Fibroblast of skin of left quadriceps (primary cell): ENCODE measurements at places on chromosomes 4 and X.
A peak's percentile ranks its signal among the peaks of the same experiment; 100 is the strongest.

DNA sequence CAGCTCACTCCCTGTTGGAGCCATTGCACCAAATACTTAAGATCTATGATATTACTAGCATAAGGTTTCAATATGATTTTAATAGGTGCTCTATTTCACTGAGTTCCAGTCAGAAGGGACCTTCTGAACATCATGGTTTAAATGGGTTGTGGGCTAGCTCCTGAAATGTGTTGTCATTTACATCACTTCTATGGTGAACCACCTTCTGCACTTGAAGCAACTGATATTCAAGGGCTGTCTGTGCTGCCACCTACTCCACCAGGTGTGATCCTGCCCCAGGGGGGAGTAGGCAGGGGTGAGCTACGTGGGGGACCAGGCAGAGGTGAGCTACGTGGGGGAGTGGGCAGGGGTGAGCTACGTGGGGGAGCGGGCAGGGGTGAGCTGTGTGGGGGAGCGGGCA is 35.2 kb downstream of the RNF175 start:
- DNase-seq: no peak

- DNase-seq: no peak
These were observed 72.2 kb downstream of the ENOX2 start for GRCh38 chrX:130830599-130831346.

GRCh38 chr4:171561419-171561818 is 251.8 kb upstream of the GALNTL6 start:
- no peak for DNase-seq

DNA sequence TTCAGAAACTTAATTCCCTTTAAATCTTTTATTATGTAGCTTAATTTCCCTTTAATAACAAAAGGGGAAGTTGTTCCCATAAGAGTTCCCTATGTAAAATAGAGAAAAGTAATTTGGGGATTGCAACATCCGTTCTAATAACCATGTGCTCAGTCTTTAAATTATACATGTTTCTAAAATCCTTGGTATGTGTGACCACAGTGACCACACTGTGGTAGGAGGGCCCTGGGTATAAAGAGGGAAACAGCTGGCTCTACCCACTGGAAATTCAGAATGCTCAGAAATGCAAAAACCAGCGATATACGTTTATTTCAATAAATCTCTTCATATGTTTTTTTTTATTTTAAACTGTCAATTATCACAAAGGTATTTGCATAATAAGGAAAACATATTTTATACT is 219.1 kb downstream of the FGF13 start:
- DNase-seq: no peak

GRCh38 chrX:23369027-23369426 is 34.4 kb downstream of the PTCHD1 start:
- no peak for DNase-seq

DNA sequence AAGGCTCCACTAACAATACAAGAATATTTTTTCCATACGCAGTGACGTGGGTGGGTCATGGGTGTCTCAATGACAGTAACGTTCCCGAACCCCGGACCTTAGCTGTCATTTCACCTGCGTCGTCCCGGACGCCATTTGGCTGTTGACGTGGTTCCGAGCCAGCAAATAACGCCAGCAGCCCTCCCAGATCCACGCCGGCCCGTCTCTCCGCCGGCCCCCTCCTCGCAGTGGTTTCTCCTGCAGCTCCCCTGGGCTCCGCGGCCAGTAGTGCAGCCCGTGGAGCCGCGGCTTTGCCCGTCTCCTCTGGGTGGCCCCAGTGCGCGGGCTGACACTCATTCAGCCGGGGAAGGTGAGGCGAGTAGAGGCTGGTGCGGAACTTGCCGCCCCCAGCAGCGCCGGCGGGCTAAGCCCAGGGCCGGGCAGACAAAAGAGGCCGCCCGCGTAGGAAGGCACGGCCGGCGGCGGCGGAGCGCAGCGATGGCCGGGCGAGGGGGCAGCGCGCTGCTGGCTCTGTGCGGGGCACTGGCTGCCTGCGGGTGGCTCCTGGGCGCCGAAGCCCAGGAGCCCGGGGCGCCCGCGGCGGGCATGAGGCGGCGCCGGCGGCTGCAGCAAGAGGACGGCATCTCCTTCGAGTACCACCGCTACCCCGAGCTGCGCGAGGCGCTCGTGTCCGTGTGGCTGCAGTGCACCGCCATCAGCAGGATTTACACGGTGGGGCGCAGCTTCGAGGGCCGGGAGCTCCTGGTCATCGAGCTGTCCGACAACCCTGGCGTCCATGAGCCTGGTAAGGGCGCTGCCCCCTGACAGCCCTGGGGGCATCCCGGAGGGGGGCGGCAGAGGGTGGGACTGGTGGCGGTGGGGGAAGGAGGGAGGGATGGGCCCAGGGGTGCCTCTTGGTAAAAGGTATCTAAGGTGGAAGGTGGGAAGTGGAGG is at the start of gene CPE:
Gene CPE (plus strand): TSS at position 264 of the 933 bp plus-strand sequence. CDS start 214 bp downstream, at position 478.
- DNase-seq: peak; percentile 36

- DNase-seq: no peak
These were observed 67.0 kb upstream of the CXCL13 start for GRCh38 chr4:77538574-77539157.

DNA sequence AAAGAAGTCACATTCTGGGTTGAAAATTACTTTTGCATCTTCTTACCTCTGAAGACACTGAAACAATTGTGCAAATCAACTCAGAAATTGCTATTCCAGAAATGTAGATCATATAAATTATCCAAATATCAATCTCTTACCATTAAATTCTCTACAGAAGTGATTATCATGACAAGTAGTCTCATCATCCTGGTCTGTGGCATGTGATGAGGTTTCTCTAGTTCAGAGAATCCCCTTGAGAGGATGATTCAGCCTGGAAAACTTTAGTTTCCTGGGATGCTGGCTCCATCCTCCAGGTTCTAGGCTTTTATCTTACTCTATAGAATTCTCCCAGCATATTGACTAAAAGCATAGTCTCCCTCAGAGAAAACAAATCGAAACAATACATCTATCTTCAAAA is 76.2 kb upstream of the S100G start:
- DNase-seq: peak; percentile 85

DNA sequence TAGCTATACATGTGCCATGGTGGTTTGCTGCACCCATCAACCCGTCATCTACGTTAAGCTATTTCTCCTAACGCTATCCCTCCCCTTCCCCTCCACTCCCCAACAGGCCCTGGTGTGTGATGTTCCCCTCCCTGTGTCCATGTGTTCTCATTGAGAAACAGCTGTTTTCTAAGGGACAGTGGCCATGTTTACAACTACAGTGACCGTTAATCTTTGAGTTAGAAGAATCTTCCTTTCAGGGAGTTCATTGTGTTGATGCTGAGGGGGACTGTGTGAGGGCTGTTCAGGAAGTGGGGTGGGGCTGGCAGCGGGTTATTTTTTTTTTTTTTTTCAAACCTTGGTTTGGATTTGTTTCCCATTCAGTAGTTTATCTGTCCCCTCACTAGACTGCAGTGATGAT is 179.9 kb downstream of the NHS start:
- DNase-seq: no peak

GRCh38 chrX:40646489-40647306 is 663 bp downstream of the CXorf38 start:
- DNase-seq: no peak

GRCh38 chr4:126627255-126627654 is 1005.5 kb upstream of the INTU start:
- peak; percentile 13 for DNase-seq

DNA sequence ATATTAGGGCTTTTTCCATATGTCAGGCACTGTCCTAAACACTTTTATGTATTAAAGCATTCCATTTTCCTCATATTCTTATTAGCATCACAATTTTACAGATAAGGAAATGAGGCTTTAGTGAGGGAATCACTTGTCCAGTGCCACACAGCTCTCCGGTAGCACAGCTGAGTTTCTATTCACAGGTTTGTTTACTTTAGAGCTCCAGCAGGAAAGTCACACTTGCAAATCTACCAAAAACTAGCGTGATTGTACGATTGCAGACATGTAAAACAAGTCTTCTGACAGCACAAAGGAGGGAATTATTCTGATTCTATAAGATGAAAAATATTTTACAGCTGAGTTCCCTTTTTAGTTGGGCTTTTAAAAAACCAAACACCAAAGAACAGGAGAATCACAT is 472.1 kb downstream of the TMA16 start:
- no peak for DNase-seq

DNA sequence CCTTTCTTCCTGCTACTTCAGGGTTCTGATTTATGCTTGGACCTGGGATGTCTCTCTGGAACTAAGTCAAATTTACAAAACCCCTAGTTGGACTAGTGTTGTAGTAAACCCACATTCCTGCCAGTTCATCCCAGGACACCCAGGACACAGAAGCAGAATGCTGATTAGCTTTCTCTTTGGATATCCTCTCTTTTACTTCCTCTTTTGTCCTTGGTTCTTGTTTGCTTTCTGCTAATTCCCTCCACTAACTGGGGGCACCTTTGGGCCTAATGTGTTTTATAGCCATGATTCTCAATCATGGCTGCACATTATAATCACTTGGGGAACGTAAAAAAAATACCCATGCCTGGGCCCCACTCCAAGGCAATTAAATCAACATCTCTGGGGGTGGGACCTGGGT is 42.5 kb downstream of the LANCL3 start:
- DNase-seq: no peak

- DNase-seq: no peak
These were observed 490.4 kb downstream of the CENPC start for GRCh38 chr4:67054896-67055295.

DNA sequence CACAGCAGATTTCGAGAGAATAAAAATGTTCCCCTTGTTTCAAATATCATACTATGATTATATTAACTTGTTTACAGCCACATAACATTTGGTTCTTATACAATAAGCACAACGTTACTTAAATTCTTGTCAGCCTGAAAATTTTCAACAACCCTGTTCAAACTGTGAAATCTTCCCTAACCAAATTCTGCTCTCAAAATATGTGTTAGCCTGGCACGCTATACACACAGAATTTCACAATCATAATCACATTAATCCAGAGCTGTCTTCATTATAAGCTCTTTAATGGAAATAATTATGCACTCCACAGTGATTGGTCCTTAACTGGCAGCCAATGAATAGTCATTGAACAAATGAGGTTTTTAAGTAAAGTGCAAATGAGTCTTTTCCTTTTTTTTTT is 7.3 kb upstream of the PRSS12 start:
- DNase-seq: peak; percentile 12

DNA sequence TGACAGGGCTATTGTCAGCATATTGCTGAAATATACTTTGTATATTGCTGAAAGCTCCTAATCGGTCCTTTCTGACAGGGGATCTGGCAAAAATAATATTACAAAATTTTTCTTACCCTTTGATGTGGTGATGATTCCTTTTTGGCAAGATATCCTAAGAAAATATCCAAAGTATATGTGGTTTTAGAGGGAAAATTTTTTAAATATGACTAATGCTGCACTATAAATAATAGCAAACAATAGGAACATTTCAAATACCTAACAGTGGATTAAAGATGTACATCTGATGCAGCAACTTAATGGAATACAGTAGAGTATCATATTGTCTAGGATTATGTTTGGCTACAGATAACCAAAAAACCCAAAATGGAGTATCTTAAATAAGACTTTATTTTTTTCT is 49.6 kb downstream of the RRAGB start:
- DNase-seq: peak; percentile 8

GRCh38 chr4:16916719-16917337 is 18.4 kb upstream of the LDB2 start:
- DNase-seq: no peak
